ENCODE measurements at places on chromosomes 4 and X. TPM values are rescaled to one million over a fixed set of nuclear protein-coding genes. Genes with fewer than 3 reads are reported as not detected.

DNA sequence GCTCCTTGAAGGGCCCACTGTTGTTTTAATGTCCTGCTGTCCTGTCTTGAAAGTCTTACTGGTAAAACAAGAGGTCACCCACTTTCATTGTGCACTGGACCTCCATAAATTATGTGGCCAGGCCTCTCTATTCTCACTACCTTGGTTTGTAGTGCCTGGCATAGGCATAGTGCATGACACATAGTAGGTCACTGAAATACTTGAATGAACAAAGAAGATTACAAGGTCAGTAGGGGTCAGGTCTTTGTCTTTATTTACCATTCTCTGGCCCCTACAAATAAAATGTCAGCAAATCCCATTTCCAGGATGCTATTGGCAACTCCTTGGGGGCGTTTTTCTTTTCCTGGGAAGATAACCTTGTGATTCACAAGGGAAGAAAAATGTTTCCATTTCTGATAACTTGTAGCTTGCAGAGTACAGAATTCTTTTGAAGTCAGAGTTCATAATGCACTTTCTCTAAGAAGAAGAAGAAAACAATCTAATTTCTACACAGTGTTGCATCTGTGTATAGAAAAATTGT, 1.4 kb downstream of the PGM2 start:
- peaks cover 4% of the 10 kb centered on the region for H3K36me3 ChIP-seq
- DNase-seq: peak; percentile 8
- H3K4me3 ChIP-seq: peak overlapping the region; percentile 63
- H3K4me1 ChIP-seq: peaks cover 5% of the 10 kb centered on the region
- no peaks in the 10 kb centered on the region for H3K27me3 ChIP-seq

DNA sequence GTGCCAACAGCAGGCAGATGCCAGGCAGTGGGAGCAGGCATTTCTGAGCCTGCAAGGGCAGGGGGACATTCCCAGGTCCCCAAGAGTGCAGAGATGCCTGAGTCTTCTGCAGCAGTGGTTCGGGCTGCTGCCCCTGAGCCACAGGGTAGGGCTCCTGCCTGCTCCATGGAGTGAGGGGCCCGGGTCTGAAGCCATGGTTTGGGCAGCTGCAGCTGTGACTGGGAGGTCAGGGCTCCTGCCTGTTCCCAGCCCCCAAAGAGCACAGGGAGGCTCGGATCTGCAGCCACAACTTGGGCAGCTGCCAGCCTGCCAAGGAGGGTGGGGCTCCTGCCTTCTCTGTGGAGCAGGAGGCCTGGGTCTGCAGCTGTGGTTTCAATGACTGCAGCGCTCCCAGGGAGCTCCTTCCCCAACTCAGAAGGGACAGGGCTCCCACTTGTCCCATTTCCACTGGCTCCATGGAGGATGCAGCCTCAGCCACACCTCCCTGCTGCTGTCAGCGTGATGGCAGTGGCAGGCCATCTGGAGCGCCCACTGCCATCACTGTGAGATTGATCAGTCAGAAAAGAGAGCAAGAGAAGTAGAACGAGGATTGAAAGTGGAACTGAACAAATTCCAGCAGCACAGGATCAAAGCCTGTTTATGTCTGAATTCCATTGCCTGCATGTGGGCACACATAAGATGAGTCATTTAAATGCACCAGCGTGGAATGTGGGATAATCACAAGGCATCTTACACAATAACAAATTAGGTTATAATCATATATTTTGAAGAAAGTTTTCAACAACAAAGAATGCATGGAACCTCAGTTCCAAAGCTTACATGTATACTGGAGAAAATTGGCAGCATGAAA, 93.1 kb upstream of the CXorf51A start:
- H3K27me3 ChIP-seq: no peaks in the 10 kb centered on the region
- no peak overlapping the region for H3K27ac ChIP-seq
- H3K36me3 ChIP-seq: no peaks in the 10 kb centered on the region
- DNase-seq: no peak
- H3K4me3 ChIP-seq: no peak overlapping the region

DNA sequence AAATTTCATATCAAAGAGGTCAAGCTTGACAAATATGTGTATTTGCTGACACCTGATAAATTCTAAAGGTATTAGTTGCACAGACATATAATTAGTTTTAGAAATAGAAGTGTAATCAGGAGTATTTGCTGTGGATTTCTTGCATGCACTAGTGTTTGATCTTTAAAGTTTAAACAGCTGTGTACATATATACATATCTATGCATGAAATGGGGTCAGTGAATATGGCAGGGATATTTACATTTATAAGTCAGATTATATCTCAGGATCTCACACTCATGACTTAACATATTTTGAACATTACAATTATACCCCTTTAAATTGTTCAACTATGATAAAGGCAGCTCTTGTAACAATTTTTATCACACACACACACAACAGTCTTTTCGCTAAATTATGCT, 547.4 kb upstream of the ACTRT1 start:
- H3K27ac ChIP-seq: no peak overlapping the region
- no peaks in the 10 kb centered on the region for H3K36me3 ChIP-seq
- no peaks in the 10 kb centered on the region for H3K4me1 ChIP-seq

DNA sequence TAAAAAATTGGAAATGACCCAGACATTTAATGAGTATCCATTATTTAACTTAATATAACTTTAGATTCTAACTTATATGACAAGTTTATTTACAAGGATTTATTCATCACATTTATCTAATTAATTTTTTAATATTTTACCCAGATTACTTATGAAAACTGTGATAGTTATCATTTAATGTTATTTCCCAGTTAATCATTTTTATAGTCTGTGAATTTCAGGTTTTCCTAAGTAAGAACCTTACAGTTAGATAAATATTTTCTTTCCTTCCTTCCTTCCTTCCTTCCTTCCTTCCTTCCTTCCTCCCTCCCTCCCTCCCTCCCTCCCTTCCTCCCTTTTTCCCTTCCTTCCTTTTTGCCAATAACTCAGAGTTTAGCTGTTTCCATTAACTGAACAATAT, 14.8 kb upstream of the FHDC1 start:
- H3K27ac ChIP-seq: no peak overlapping the region
- no peak for DNase-seq
- H3K4me3 ChIP-seq: no peak overlapping the region
- no peaks in the 10 kb centered on the region for H3K36me3 ChIP-seq
- H3K27me3 ChIP-seq: no peaks in the 10 kb centered on the region
- no peaks in the 10 kb centered on the region for H3K4me1 ChIP-seq

GLRA2 gene
- 0.15 TPM for total RNA-seq

- H3K27ac ChIP-seq: no peak overlapping the region
- H3K4me1 ChIP-seq: no peaks in the 10 kb centered on the region
- H3K27me3 ChIP-seq: no peaks in the 10 kb centered on the region
Observed at GRCh38 chrX:9285342-9285771, 179.5 kb upstream of the TBL1X start.

GPR82 gene
- not detected for total RNA-seq

TLL1 gene
- 0.04 TPM for total RNA-seq

DNA sequence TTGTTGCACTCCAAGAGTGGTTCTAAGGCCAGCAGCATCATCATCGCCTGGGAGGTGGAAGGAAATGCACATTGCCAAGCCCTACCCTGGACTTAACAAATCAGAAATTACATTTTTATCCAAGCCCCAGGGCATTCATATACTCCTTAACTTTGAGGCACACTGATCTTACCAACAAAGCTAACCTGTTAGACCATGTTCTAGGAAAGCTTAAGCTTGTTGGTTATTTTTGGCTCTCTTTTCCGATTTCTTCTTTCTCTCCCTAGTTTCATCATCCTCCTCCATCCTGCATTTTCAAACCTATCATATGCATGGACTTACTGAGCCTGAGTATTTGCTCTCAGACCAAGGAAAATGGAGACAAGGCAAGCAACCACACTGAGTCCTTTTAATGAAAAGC, 133.4 kb downstream of the OPHN1 start:
- no peak for DNase-seq
- no peak overlapping the region for H3K4me3 ChIP-seq
- H3K4me1 ChIP-seq: no peaks in the 10 kb centered on the region
- no peak overlapping the region for H3K27ac ChIP-seq
- H3K36me3 ChIP-seq: no peaks in the 10 kb centered on the region
- no peaks in the 10 kb centered on the region for H3K27me3 ChIP-seq

CXorf65 gene
- total RNA-seq: not detected
